ENCODE measurements at places on chromosomes 16 and 17.
A peak's percentile ranks its signal among the peaks of the same experiment; 100 is the strongest.

DNA sequence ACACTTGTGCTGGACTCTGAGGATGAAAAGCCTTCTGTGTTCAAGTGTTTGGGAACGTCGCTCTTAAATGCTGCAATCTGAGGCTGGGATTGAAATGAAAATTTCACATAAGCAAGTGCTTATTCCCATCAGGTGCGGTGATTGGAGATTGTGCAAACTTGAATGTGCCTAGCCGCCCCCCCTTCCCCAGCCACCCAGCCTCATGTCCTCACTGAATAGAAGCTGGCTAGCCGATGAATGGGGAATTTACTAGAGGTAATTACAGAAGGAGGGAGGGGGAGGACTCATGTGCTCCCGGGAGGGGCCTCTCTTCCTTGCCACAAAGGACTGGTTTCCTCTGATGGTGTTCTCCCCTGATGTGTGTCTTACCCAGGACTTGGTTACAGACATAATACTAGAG is 544.8 kb upstream of the EEF2KMT start:
- no peak for DNase-seq

GRCh38 chr17:30472238-30472890 is 4.8 kb upstream of the GOSR1 start:
- no peak for DNase-seq

GRCh38 chr16:83681381-83681956 is 126.3 kb upstream of the HSBP1 start:
- no peak for DNase-seq

GRCh38 chr17:16935241-16935663 is 36.7 kb downstream of the TNFRSF13B start:
- no peak for DNase-seq

GRCh38 chr16:30937692-30938091 is 11.2 kb upstream of the ORAI3 start:
- no peak for DNase-seq

- peak; percentile 62 for DNase-seq
Measured at GRCh38 chr17:37844158-37844976, 79.8 kb upstream of the TBC1D3K start.

GRCh38 chr16:84519855-84520254 is 15.4 kb upstream of the MEAK7 start:
- no peak for DNase-seq

DNA sequence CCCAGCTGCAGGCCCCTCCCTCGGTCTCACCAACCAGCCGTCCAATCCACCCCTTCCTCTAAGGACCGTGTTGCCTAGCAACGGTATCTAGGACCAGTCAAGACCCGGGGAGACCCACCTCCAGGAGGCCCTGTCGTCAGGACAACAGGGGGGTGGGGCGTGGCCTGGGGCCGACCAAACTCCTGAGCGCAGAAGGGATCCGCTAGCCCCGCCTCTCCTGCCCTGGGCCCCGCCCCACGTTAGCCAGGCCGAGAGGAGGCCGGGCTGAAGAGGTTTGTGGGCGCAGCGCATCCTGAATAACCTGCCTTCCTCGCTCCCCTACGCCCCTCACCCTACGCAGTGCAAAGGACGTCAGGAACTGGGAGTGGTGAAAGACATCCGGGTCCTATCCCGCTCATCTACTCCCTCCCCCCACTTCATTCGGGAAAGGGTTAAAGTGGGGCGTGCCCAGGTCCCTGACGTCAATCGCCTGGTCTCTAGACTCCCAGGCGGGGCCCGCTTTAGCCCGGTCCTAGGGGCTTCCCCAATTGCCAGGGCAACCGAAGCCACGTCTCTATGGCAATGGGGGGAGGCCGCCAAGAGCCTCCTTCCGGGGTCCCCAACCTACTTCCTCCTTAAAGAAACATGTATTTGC is 14.7 kb downstream of the DLG4 start:
- DNase-seq: peak; percentile 87

DNA sequence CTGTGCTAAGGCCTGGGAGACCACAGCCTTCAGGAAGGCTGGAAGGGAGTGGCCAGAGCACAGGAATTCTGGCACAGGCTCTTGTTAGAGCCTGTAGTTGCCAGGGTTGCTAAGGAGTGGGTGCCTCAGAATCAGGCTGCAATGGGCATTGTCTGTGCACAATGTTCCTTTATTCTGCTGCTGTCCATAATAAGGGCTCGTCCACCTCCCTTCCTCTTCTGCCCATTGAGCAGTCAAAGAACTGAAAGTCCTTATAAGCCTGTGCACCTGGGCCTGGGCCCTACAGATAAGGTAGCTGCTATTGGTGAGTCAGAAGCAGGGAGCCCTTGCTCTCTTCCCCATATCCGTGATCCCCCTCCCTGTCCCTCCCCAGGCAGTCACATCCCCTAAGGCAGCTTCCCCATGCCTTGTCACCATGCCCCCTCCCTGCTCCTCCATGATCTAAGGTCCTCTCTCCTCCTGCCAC is 5.4 kb upstream of the CNGB1 start:
- no peak for DNase-seq

GRCh38 chr17:54180950-54181349 is 358.2 kb downstream of the KIF2B start:
- no peak for DNase-seq

DNA sequence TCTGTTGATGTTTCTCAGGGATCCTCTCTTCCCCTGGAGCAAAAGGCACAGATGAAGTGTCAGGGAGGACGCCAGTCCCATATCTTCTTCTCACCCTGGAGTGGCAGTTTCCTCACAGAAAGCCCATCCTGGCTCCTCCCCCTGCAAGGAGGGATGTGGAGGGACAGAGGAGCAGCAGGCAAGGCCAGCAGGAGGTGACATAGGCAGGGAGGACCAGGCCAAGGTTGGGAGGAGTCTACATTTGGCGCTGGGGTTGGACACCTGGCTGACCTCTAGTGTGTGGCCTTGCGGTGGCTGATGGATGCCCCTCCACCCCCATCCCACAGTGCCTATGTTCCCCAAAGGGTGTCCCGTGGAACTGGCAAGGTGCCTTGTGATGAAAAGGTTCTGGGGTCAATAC is 125.4 kb downstream of the SEC14L1 start:
- no peak for DNase-seq

DNA sequence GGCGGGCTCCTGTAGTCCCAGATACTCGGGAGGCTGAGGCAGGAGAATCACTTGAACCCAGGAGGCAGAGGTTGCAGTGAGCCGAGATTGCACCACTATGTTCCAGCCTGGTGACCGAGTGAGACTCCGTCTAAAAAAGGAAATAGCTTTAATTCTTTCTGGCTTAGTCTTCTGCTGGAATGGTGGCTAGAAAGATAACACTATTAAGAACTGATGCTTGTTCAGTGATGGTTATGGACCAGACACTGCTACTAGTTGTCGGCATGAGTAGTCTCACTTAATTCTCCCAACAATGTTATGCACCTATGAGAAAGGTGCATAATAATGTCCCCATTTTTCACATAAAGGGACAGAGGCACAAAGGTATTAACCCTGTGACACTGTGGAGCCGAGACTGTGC is 188.7 kb downstream of the HS3ST3A1 start:
- DNase-seq: no peak

- no peak for DNase-seq
Measured at GRCh38 chr16:58727796-58728568, 6.1 kb downstream of the GOT2 start.

DNA sequence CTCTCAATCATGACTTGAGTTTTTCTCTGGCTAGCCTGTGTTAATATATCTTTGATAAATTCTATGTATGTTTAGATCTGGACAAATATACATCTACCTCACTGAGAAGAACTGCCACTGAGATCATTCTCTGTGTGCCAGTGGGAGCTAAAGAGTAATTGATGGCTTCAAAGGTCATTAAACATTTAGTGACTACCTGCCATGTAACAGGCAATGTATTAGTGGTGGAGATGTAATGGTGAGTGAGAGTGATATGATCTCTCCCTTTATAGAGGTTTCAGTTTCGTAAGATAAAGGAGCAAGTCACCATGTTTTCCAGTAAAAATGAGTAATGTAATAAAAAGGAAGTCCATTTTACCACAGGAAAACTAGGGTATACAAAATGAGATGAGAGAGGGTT is 235.8 kb upstream of the CDH8 start:
- no peak for DNase-seq

DNA sequence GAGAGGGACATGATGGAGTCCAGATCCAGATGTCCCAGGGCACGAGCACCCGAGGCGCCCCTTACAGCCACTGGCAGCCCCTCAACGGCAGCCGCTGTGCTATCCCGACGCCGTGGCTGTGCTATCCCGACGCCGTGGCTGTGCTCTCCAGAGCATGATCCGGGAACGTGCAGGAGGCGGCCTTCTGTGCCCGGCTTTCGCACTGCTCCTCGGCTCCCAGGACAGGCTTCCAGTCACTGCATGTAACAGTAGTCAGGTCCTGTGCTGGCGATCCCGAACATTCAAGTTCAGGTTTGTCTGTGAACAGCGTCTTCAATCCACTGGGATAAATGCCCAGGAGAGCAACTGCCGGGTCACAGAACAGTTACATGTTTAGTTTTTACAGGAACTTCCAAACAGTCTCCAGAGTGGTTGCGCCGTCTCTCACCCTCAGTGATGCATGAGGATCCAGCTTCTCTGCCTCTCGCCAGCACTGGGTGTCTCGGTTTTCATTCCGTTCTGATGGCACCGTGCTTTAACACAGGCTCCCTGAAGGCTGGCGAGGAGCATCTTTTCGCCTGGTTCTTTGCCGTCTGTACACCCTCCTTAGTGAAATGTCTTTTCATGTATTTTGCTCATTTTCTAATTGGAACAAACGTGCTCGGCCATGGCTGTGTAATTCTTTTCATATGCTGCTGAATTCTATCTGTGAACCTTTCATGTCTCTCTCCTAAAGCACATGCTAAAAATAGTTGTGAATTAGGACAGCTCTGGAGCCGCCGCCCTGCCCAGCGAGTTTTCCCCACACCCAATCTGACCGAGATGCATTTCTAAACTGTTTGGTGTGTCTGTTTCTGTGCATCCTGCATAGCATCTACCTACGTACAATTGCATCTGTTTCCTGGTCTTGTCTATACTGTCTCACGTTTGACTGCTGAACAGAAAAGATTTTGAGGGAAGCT is 72.6 kb upstream of the METRNL start:
- DNase-seq: peak; percentile 17

DNA sequence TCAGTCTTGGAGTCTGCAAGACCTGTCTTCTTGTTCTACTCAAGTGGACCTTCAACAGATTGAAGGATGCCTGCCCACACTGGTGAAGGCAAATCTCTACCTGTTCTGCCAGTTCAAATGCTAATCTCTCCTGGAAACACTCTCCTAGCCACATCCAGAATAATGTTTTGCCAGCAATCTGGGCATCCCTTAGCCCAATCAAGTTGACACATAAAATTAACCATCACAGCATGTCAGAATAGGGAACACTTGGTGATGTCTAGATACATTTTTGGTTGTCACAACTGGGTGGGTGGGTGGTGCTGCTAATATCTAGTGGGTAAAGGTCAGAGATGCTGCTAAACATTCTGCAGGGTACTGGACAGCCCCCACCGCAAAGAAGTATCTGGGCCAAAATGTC is 744.9 kb upstream of the SOX9 start:
- no peak for DNase-seq

DNA sequence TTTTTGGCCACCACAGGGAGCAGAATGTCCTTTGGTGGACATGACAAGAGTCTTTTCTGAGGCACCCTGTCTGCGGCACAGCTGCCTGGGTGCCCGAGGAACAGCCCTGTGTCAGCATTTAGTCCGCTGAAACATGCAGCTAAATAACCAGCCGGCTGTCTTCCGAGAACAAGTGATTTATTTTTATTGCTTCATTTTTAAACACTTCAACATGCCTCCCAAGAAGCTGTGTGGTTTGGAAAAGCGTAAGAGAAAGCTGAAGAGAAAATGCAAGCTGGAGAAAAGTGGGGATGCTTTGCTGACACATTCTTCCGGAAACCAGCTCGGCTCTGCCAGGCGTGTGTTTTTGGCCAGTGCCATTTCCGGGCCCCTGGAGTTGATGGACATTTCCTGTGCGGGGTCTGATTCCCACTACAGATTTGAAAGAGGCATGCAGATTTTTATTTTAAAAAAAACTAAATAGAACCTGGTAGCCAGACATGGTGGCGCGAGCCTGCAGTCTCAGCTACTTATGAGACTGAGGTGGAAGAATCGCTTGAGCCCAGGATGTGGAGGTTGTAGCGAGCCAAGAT is 94.7 kb downstream of the SEC14L1 start:
- DNase-seq: peak; percentile 97

DNA sequence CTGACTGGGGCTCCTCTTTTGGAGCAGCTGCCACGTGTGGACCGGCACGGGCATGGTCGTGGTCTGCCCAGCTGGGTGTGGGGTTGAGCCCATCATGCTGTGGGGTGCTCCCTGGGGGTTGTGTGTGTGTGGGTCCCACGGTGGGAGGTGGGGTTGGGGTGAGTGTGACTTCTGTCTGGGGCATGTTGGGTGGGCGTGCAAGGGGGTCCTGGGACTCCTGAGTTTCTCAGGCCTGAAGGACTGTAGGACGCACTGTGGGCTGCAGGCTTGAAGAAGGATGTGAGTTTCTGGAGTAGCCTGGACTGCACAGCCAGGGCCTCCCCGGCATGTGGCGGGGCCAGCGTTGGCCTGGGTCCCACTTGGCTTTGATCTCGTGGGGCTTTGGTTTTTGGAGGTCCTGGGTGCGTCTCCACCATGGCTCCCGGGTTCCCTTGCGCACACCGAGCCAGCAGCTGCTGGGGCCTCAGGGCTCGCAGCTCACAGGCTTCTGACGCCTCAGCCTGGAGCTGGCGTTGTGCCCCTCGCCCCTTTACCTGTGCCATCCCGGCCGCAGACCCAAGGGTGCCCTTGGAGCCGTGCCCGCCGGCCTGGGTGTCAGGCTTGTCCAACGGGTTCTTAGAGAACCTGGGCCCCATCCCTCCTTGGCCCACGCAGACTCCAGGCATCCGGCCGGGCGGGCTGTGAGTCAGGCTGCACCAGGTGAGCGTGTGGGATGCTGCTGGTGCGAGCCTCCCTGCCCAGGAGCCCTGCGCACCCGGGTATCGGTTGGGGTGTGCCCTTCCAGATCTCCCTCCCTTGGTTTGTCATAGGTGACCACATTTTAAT is 34.4 kb upstream of the ZNF750 start:
- DNase-seq: no peak

DNA sequence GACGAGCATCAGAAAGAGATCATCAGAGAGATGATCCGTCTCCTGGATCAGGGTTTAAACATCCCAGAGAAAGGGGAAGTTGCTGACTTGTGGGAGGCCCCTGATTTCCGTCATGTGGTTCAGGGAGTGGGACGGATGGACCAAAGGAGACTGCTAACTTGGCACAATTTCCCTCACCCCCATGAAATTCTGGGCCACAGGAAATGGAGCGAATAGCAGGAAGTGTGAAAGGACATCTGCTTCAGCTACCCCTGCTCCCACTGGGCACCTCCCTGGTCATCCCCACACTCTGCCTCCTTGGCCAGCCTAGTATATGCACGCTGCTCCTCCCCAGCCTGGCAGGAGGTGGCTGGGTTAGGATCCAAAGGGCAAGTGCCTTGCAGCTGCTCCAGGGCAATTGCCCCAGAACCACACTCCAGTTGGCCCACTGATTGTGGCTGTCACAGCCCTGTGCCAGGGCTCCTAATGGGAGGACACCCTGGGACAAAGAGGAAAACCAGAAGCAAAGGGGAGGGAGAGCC is 1.3 kb downstream of the ARRB2 start:
- no peak for DNase-seq
